Panc1 (cell line): ENCODE measurements at places on chromosomes 11 and 22. TPM values are rescaled to one million over a fixed set of nuclear protein-coding genes. Genes with fewer than 3 reads are reported as not detected.

Gene DEFB108B
- total RNA-seq = not detected

Gene SCGB1D2
- 0.85 TPM for total RNA-seq

Gene GGTLC3
- not detected for total RNA-seq

Gene JAML
- 0.39 TPM for total RNA-seq

Gene SYCE3
- not detected for total RNA-seq

Gene C11orf91
- total RNA-seq = 1.3 TPM

Gene OR4D5
- not detected for total RNA-seq

Gene KRTAP5-7
- total RNA-seq = not detected

Gene MS4A6E
- total RNA-seq = not detected

Gene KRTAP5-1
- not detected for total RNA-seq

Gene OR5B2
- total RNA-seq = not detected

Gene SAA1
- total RNA-seq = 7.9 TPM

Gene BAIAP2L2
- 0.18 TPM for total RNA-seq

Gene ZNF280A
- 0.10 TPM for total RNA-seq

Gene LRP5
- 171 TPM for total RNA-seq

Gene RCOR2
- 10.2 TPM for total RNA-seq
